ENCODE measurements at places on chromosomes 12 and 14. TPM values are rescaled to one million over a fixed set of nuclear protein-coding genes. Genes with fewer than 3 reads are reported as not detected.

- DNase-seq, result no peak
Measured at GRCh38 chr12:94712815-94713515, 62.6 kb upstream of the TMCC3 start.

Gene GLIPR1
- 5.4 TPM for total RNA-seq

DNA sequence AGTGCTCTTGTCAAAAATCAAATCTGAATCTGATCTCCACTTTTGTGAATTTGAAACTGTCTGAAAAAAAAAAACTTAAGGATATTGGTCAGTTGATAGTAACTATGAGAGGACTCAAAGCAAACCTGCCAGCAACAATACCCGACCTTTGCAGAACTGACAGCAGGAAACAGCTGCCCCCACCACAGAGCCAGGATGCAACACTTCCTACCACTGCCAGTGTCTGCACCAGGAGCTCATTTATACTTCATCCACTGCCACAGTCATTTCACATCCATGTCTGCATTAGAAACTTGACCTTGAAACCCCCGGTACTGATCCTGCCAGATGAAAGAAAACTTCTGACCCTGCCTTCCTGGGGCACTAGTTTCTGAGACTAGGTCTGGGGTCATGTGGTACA lies 27.4 kb upstream of the RXYLT1 start:
- no peak for DNase-seq

DNA sequence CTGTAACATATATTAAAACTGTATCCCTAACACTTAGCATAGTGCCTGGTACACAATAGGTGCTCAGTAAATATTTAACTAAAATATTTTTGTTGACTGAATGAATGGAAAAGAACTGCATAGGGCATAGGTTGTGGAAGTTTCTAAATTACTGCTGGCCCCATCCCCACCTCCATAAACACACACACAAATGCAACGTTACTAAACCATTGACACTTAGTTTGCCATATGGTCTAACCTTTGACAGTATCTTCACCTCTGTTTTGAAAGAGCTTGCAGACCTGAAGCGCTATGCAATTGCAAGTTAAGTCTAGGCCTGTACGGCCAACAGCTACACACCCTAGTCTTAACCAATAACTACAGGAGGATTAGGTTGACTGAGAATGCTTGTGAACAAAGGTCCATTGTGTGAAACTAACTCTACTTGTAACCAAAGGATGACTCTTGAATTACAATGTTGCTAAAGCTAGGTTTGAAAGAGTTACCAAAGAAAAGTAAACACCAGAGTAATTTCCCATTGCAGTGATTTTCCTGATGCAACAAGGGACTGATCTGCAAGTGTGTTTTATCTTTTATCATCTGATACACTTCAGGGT lies 924 bp upstream of the MANSC1 start:
- no peak for DNase-seq

Gene IAPP
- 111 TPM for total RNA-seq

DNA sequence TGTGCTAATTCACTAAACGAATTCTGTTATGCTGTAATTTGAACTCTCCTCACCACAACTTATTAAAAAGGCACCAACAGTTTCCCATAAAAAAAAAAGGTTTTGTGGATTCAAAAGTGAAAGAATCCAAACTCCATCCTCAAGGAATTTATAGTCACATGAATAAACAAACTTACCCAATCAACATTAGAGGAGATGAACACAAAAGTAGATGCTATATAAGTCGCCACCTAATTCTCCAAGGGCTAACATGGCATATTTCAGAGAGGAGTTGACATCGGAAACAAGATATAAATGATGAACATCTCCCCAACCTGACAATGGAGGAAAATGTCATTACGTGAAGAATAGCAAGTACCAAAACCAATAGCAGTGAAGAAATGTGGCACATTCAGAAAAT lies 265.5 kb upstream of the PRKD1 start:
- DNase-seq, result no peak

GRCh38 chr12:102483466-102483865 lies 3.1 kb upstream of the IGF1 start:
- no peak for DNase-seq

GRCh38 chr14:44612002-44612401 lies 104.9 kb upstream of the FSCB start:
- DNase-seq, result no peak

Gene MYH6
- total RNA-seq, result 1.6 TPM

Gene VRTN
- not detected for total RNA-seq

DNA sequence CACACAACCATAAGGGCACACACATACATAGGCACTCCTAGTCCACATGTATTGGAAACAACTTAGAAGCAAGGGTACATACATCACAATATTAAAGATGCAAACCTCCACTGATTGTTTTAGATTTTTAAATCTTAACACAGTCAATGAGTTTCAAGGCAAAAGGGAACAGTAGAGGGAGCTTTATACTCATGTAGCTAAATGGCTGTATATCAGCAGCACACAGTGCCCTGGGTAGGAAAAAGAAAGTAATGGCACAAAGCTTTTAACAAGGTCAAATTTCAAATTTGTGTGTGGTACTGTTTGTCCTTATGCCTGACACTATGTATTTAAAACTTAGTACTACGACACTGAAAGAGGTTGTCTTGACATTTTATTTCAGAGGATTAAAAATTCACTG lies 262.0 kb downstream of the MED13L start:
- DNase-seq, result peak; percentile 10

DNA sequence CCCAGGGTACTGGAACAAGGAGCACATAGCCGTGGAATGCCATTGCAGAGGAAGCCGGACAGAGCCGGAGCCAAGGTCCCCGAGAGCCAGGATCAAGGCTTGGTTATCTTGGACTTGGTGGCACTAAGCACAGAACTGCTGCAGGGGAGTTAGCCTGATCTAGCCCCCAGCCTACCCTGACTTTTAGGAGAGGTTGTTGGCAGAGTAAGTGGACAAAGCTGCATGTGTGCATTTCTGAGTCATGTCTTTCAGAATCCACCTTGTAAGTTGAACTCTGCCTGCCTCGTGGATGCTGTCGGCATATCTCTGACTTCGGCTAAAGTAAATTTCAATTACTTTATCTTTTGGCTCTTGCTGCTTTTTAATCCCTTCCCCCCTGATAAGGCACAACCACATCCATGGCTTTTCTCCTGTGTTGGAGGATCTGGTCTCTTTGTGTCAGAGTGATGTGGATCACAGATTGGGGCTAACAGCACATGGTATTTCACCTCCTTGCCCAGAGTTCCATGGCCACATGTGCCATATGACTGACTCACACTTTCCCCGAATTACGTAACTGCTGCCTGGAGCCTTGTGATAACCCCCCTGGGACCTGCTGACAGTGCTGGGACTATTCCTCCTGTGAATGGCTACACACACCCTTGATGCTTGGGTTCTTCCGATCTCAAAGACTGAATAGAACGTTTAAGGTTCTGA lies 240.3 kb downstream of the EMP1 start:
- DNase-seq, result peak; percentile 62

Gene CFAP54
- 0.52 TPM for total RNA-seq

DNA sequence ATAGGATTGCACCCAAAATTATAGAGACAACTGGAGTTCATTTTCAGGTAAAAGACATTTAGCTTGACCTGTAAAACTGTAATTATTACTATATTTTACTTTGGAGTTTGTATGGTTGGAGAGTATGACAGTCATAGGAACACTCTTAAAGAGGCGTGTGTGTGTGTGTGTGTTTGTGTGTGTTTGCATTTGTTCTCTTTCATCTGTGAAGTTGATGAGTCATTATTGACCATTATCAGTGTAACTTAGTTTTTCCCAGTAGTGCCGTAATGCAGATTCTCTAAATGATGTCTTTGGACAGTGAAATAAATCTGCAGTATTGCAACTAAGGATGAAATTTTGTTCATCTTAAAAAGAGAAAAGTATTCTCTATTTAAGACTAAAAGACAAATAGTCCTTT lies 13.0 kb downstream of the WASHC4 start:
- no peak for DNase-seq

Gene AQP6
- not detected for total RNA-seq

GRCh38 chr14:64671591-64671990 lies 32.6 kb upstream of the PLEKHG3 start:
- DNase-seq, result no peak

GRCh38 chr14:32576977-32577376 lies 247.9 kb downstream of the AKAP6 start:
- DNase-seq, result no peak

DNA sequence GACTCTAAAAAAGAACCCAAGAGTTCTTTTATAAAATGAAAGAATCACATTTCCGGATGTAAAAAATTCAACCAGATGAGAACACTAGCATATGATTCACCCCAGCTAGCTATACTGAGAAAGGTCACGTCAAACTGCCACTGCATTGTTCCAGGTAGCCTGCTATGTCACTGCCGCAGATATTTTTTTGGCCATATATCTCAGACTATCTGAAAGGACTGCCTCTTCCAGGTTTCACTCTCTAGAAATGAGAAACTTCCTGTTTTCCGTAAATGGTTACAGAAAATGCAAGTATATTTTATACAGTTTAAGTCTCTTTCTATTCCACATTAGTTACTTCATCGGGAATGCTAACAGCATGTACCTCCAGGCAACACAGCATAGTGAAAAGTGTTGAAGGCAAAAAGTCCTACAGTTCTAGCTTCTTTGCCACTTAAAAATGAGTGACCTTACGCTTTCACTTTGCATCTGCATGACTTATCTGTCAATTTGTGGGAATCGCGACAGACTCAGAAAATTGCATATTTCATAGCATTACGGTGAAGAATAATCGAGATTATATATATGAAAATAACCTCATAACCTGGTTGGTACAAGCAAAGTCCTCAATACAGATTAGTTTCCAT lies 105.2 kb downstream of the MED13L start:
- no peak for DNase-seq

- DNase-seq, result no peak
Measured at GRCh38 chr12:1778911-1779310, 41.5 kb upstream of the LRTM2 start.

DNA sequence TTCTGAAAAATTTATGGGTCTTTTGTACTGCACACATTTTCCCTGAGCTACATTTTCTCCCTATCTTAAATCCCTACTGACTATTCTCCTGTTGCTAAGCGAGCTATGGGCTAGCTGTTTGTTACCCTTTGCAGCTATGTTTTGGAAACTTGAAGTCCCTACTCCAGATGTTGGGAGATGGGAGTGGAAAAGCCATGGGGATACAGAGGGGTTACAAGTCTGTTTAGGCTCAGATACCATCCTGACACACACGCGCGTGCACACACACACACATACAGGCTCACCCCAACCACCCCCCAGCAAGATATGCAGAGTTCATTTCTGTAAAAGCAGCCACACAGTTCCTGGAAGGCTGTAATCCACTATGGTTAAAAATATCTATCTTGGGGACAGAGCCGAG lies 15.8 kb downstream of the ATP5MC2 start:
- no peak for DNase-seq

- peak; percentile 86 for DNase-seq
Measured at GRCh38 chr12:117033382-117034221, 65.6 kb downstream of the TESC start.

DNA sequence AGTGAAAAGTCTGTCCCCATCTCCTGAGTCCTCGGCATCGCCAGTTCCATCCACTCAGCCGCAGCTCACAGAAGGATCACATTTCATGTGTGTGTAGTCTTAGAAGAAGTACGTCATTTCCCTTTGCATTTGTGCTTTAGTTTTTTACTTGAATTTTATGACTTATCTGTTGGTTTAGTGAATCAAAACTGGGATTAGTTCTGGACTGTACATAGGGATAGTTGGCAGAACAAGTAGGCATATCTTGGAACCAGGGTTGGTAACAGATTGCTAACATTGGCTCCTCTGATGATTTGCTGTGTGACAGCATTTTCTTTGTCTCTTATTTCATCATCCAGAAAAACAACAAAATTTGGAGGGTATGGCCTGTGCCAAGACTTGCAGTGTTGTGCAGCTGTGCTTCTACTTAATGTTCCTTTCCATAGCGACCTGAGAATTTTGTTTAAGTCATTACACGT lies 69.6 kb upstream of the AEBP2 start:
- no peak for DNase-seq

DNA sequence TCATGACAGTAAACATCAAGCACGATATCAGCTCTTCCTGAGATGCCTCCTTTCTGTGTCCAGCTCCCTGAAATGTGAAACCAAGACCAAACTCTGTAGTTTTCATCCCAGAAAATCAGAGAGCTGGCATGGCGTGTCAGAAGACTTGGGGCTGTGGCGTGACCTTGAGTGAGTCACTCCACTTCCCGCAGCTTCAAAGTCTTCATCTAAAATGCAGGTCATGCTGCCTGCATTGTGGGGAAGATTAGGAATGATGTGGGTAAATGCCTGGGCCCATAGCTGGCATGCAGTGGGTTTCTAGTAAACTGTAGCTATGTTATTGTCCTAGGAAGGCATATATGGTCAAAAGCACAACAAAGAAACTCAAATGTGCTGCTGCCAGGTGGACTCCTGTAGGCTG lies 28.8 kb downstream of the OAS2 start:
- no peak for DNase-seq

DNA sequence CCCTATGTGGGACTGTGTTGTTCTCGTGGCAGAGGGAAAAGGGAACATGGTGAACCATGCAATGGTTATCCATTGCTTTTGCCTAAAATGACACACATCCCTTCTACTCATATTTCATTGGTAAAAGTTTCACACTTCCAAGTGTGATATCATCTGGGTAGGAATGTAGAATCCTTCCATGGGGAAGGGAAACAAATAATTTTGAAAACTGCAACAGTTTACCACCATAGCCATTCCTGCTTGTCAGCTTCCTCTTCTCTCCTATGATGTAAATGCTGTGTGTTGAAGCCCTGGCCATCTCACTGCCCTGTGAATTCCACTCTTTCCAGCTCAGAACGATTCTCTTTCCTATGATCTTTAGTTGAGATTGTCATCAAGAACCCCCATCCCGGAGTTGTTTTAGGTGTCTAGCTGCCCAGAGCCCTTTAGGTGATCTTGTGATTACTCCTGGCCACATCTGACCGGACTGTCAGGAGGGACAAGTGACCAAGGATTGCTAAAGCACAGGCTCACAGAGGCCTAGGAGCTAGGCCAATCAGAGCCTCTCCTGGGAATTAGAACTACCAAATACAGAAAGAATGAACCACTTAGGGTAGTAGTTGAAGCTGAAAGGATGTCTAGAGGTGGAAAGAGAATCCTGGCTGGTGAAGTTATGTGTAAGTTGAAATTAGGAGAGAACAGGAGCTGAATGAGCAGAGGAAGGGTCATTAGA lies 84.6 kb downstream of the VCPKMT start:
- no peak for DNase-seq

Gene KRT7
- 196 TPM for total RNA-seq

Gene B4GALNT3
- total RNA-seq, result 4.0 TPM

- no peak for DNase-seq
Measured at GRCh38 chr14:99675951-99676350, 8.1 kb upstream of the CYP46A1 start.

Gene LRFN5
- total RNA-seq, result 4.9 TPM

DNA sequence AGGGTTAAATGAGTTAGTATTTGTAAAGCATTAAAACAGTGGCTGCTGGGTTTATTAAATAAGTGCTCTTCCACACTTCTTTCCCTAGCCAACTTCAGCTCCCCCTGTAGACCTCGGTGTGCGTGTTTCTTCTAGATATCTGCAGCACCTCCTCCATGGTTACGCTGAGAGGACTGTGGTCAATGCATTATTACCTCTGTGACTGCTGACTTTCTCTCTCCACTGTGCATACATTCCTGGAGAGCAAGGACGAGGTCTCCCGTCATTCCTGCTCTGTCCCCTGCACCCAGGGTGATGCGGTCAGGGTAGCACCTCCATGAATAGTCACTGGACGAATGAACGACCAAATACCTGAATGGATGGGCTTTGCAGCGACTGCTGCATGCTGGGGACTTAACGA lies 44.6 kb downstream of the ZFP36L1 start:
- no peak for DNase-seq

Data from body of pancreas (tissue), 4 donors.